ENCODE measurements at places on chromosomes 13 and 19.
A peak's percentile ranks its signal among the peaks of the same experiment; 100 is the strongest.

DNA sequence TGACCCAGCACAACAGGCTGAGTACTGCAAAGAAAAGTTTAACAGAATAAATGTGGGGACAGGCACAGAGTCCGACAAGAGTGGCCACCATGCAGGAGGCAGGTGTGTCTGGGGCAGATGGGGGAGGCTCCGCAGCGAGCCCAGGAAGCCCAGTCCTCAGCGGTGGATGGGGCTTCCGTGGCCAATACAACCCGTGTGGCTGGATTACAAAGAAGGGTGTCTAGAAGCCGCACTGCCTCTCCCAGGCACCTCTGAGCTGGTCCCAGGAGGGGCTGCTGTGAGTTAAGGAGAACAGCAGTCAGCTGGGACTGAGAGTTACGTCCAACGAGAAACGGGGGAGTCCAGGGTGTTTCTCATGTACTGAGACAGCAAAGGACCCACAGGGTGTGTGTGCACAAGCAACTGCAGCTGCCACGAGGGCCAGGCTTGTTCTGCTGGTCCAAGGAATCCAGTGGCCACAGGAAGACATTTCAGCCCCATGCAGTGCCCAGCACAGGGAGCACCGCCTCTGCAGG, 70.2 kb downstream of the SPACA7 start:
- DNase-seq = no peak

DNA sequence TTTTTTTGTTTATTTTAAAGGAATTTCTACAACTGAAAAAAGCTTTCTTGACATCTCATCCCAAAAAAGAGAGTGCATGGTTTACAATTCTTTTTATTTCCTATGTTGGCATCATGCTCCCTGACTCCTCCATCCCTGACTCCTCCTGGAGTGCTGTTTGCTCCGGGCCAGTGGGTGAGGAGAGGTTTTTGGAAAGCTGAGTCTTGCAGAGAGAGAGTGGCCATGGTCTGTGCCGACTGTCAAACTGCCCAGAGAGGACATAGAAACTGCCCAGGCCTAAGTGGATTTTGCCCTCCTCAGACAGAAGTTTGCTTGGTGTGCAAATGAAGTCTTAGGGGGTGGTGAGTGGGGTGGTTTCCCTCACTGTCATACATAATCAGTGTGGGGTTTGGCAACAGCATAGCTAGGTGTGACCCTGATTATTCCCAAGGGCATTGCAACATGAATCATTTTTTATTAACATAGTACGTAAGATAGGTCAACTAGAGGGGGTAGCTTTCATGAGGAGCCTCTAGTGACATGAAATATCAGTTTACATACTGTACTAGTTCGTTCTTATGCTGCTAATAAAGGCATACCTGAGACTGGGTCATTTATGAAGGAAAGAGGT, 179.8 kb upstream of the UBL3 start:
- DNase-seq = no peak

- DNase-seq = no peak
Measured at GRCh38 chr13:113546571-113547237, 37.8 kb upstream of the TFDP1 start.

DNA sequence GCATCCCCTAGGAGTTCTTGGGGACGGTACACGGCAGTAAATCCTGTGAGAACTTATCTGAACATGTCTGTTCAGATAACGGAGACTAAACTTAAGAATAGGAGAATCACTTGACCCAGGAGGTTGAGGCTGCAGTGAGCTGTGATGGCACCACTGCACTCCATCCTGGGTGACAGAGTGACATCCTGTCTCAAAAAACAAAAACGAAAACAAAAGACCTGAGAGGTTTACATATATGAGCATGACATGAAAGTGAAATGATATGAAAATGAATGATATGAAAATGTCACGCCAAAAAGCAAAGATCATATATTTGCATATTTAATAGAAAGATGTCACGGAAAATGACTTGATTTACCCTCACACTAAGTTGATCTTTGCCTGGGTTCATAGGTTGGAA, 5.8 kb downstream of the ZNF175 start:
- DNase-seq = no peak

GRCh38 chr19:35329323-35329722, 336 bp downstream of the CD22 start:
- DNase-seq = no peak

DNA sequence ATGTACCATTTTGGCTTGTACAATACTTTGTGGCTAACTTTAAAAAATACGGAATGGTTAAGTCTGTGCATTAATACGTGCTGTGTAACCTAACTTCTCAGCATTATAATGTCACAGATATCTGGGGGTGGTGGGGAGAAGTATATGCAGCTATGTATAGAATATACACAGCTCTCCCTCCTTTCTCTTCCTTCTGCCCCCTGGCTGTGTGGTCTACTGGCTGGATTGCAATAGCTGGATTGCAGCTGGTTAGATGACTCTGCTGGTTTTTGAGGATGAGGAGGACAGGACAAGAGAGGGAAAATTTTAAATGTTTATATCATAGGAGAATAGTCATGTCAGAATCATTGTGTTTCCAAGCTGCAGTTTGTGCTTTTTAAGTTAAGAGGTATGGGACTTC, 9.7 kb downstream of the RNASEH2B start:
- DNase-seq = no peak

GRCh38 chr13:25319771-25320170, 18.3 kb downstream of the NUP58 start:
- no peak for DNase-seq

- DNase-seq = no peak
Measured at GRCh38 chr13:66344805-66345517, 885.2 kb downstream of the PCDH9 start.

DNA sequence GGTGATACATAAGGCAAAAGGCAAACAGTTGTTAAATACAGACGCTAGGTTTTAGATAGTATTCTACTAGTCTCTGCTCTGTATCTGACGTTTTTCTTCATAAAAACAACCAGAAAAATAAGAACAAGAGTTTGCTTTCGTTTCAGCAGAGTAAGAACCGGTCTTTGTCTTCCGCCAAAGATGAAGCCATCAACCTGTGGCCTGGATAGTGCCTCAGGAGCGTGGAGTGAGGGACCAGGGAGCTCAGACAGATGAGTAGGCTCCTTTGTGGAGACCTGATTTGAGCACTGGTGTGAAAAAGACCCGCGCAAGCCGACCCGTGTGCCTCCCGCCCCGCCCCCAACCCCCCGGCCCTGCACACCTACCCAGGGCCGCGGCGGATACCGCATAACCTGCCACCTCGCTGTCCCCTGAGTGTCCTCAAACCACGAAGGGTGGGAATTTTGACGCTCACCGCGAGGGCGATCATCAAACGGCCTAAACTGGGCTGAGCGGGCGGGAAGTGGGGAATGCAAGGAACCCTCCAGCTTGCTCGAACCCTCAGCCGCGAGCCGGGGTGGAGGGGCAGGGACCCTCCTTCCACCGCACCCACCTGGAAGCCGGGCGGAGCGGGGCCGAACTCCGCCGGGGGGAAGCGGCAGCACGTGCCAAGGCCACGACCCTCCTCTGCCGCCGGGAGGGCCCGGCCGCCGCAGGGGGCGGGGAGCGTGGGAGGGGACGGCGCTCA, 866 bp upstream of the LMO7 start:
- DNase-seq = no peak

GRCh38 chr13:37136187-37136586, 30.7 kb upstream of the CSNK1A1L start:
- no peak for DNase-seq

DNA sequence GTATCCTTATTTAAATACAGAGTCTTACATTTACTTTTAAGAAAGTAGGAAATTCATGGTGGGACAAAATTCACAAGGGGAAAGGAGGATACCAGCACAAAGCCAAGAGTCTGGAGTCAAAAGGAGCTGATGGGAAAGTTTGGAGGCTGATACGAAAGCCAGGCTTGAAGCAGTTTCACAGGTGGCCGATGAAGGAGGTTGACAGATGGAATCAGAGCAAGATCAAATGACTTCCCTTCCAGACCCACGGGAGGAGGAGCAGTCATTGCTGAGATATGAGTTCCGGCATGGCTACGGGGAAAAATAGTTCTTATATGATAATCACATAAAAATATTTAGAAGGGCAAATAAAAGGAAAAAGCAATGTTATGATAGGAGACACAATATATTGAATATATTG, 65.0 kb downstream of the DGKH start:
- peak; percentile 55 for DNase-seq

- no peak for DNase-seq
Measured at GRCh38 chr19:35039881-35040825, 1.4 kb upstream of the HPN start.

DNA sequence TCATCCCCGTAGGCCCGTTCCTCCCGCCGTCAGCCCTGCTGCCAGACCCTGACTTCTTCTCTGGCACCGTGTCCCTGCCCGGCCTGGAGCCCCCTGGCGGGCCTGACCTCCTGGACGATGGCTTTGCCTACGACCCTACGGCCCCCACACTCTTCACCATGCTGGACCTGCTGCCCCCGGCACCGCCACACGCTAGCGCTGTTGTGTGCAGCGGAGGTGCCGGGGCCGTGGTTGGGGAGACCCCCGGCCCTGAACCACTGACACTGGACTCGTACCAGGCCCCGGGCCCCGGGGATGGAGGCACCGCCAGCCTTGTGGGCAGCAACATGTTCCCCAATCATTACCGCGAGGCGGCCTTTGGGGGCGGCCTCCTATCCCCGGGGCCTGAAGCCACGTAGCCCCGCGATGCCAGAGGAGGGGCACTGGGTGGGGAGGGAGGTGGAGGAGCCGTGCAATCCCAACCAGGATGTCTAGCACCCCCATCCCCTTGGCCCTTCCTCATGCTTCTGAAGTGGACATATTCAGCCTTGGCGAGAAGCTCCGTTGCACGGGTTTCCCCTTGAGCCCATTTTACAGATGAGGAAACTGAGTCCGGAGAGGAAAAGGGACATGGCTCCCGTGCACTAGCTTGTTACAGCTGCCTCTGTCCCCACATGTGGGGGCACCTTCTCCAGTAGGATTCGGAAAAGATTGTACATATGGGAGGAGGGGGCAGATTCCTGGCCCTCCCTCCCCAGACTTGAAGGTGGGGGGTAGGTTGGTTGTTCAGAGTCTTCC, 1.3 kb upstream of the CLASRP start:
- DNase-seq = no peak

All from DMS 273 treated with DMSO at 0.1 percent for 48 hours (cell line).